Stimulated activated CD4-positive, alpha-beta T cell treated with anti-CD3 and anti-CD28 coated beads, Interleukin-4, amount 100 ng/mL, for 48 hours (primary cell): ENCODE measurements at places on chromosomes 1 and 21.

DNA sequence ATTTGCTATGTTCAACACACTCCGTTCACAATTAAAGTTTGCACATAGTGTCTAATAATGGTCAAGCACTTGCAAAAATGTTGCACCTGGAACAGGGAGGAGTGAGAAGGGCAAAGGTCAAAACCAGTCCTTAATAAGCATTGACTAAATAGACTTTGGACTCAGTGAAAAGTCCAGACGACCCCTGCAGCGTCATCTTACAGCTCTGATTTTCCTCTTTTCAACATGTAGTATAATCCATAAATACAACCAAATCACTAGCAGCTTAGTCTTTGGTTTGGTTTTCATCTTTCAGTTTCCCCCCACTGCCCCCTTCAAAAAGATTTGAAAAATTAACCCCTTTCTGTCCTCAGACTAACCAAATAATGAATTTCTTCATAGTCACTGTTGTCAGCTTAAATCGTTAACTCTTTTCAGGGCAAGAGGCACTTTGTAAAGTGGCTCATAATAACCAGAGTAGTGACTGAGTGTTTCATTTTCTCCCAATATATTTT is 290.3 kb downstream of the PTPRC start:
- no peak for DNase-seq

DNA sequence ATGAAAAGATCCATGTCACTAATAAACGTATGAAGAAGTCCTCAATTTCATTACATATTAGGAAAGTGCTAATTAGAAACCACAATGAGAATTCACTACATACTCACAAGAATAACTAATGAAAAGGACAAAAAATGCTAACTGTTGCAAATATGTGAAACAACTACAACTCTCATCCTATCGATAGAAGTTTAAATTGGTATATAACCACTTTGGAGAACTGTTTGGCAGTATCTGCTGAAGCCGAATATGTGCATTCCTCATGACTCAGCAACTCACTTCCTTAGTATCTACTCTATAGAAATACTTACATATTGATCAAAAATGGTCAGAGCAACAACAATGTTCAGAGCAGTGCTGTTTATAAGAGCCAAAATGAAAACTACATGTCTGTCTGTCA is 66.8 kb downstream of the PLPPR4 start:
- DNase-seq: no peak

GRCh38 chr1:94549706-94550105 is 8.1 kb upstream of the F3 start:
- no peak for DNase-seq

GRCh38 chr1:36597514-36597913 is 114.8 kb upstream of the CSF3R start:
- DNase-seq: no peak

DNA sequence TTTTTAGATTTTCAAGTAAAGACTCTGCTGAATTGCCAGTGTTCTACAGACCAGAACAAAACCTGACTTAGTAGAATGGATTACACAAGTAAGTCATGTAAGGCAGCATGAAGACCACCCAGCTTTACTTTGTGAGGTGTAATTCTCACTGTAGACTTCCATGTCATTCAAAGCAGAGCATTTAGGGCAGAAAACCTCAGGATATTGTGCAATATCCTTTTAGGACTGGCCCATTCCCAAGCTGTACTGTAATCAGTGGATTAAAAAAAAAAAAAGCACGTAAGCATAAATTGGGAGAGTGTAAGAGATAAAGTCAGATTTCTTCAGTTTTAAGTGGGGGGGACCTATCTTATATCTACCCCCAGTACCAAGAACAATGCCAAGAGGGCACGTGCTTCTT is 380.5 kb upstream of the PRMT6 start:
- DNase-seq: no peak

DNA sequence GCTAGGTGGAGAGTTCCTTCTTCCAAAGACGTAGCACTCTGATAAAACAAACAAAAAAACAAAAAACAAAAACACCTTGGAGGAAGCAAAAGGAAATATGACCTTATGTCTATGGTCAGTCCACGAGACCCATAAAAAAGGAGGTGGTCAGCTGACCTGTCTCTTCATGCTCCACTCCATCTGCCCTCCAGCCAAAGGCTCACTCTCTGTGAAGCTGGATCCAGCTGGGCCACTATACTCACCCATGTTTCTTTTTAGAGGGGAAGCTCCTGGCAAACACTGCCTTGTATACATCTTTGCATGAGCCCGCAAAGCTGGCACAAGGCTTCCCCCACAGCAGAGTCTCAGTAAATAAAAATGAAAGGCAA is 126.1 kb upstream of the CACHD1 start:
- DNase-seq: no peak

DNA sequence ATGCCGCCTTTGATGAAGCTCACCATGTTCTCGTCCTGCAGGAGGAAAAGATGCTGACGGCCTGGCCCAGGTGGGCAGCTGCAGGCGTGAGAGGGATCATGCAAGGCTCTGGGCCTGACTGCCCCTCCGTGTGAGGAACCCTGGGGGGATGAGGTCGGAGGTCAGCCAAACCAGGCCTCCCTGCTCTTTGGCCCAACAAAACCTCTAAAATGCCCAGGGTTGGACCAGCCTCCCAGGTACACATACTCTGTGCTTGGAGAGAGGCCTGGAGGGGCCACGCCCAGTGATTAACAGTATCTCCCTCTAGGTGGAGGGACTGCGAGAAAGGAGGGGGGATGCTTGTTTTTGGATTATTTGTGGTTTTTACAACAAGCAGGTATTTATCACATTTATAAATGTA is 21.1 kb downstream of the TTC39A start:
- DNase-seq: no peak
